ENCODE measurements at places on chromosomes 7 and 10. TPM values are rescaled to one million over a fixed set of nuclear protein-coding genes. Genes with fewer than 3 reads are reported as not detected.

DNA sequence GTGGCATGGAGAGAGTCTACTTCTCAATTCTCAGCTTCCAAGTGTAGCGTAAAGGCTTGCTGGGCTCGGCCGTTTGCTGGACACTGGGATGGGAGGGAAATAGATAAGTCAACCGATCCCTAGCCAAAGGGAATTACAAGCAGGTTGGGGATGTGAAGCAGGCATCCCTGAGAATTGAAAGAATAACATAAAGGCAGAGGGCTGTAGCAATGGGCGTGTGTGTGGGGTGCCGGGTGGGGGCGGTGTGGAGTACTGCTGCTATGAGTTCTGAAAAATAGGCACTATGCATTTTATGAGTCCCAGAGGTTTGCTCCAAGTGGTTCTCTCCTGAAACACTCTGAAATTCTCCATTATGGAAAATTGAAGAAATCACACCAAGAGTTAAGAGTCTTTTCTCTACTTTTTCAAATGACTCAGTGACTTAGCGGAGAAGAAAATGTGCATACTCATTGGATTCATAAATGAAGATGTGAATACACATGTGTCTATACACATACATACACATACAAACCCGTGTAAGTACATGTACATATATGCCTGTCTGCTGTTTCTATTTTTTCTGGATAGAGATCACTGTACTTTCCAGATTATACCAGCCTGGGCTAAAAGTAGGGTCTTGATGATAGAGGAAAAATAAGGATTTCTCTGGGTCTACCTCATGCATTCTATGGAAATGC is 65.4 kb downstream of the ADRA2A start:
- no peak for DNase-seq

GRCh38 chr10:101367569-101368453 is 13.8 kb downstream of the BTRC start:
- DNase-seq: peak; percentile 10

DNA sequence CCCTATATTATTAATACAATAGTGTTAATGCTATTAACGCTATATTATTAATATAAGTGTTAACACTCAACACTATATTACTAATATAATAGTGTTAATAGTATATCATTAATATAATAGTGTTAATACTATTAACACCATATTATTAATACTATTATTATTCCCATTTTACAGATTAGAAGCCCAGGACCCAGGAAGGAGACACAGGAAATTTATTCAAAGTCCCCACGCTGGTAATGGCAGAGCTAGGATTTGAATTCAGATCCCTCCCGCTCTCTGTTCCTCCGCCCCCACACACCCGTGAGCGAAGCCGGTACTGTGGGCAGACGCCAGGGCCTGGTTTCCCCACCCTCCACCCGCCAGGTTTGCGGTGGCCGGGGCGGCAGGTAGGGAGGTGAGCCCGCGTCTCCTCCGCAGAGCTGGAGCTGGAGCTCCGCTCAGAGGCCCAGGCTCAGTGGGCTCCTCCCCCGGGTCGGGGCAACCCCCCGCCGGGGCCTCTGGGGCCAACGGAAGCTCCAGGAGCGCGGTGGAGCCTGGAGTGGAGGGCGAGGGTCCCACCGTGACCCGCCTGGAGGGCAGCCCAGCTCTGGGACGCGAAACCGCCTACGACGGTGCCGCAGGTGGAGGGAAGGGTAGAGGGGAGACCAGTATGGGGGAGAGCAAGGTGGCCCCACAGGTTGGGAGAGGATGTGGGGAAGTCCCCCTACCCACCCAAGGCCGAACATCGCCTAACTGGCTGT is at the start of gene TMEM225B:
Gene TMEM225B (plus strand): TSS at position 506 of the 740 bp plus-strand sequence. CDS start 6,122 bp downstream, outside the sequence.
- DNase-seq: no peak

- no peak for DNase-seq
Measured at GRCh38 chr10:120041807-120042559, 149.5 kb downstream of the SEC23IP start.

DNA sequence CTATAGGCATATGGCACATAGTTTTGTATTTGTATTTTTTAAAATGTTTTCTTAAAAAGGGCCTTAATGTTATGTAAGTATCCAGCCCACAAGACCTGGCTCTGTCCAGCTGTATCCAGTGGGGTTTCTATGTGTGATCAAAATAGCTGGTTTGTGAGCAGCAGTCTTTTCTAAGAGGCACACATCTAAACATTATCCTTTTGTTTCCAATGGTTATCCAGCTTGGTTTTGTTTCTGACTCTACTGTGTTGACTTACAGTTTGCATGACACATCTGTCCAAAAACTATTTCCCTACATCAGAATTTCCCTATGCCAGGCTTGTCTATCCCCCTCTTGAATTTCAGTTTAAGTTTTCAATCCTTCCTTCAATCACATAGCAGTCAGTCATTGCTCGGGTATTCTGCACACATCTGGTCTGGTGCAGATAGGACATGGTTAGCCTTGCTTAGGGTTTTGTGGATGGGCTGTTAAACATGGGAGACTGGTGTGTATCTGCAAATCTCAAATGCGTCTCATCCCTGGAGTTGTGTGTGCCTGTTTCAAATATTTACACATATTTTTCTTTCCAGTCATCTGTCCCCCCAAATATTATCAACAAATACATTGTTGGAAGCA is 104.2 kb downstream of the SAMD9 start:
- DNase-seq: no peak

GRCh38 chr7:103094102-103094501 is 19.2 kb downstream of the ARMC10 start:
- no peak for DNase-seq

DNA sequence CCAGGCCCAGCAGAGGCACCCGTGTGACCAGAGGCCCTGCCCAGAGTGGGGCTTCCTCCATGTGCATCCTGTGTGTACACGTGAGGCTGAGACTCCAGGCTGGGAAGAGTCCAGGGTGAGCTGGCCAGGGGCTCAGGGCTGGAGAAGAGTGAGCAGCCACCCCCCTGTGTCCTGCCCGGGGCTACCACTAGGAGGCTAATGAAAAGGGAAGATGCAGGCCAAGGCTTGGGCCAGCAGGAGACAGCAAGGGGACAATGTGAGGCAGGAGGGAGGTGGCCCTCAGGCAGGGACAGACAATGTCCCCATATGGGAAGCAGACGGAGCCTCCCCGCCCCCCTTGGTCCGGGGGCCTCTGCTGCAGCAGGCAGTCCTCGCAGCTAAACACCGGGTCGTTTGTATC is 102.0 kb downstream of the HIF1AN start:
- peak; percentile 30 for DNase-seq

- no peak for DNase-seq
Measured at GRCh38 chr7:962401-963081, 8.1 kb upstream of the ADAP1 start.

GRCh38 chr10:66095610-66096009 is 830.2 kb upstream of the LRRTM3 start:
- DNase-seq: no peak

- no peak for DNase-seq
Measured at GRCh38 chr7:22481726-22482125, 18.3 kb downstream of the STEAP1B start.

GRCh38 chr10:129468187-129468586 is 1.1 kb downstream of the MGMT start:
- no peak for DNase-seq

SORCS1 gene
- not detected for total RNA-seq

PTER gene
- 32.7 TPM for total RNA-seq
